ENCODE measurements at places on chromosomes 7 and 10.

DNA sequence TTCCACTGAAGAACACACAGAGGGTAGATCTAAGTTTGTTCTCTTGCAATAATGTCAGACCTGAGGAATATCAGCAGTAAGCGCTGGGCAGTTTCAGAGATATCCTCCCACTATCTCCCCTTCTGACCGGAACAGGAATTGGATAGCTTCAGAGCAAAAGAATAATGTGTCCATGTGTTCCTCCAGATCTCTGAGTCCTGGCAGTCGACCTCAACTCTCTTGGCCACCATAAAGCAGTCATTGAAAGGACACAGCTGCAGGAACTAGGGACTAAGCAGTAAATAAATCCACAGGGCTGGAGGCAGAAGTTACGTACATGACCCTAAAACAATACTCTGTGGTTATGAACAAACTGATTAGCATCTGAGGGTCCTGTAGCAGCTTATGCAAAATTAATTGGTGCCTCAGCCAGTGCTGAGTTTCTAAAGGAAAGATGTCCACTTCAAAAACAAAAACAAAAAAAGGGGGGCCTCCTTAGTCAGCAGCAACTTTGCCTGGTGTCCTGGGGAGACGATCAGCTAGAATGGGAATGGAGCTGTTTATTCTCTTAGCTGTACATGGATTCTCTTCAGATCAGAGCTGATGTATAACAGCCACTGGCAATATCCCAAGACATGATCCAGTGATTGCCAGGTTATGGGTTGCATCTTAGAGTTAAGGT, 6.4 kb upstream of the PRTFDC1 start:
- no peak for DNase-seq

GRCh38 chr10:97075961-97076525, 109.7 kb downstream of the SLIT1 start:
- peak; percentile 22 for DNase-seq

GRCh38 chr7:157125376-157126223, 13.1 kb upstream of the UBE3C start:
- DNase-seq = no peak

DNA sequence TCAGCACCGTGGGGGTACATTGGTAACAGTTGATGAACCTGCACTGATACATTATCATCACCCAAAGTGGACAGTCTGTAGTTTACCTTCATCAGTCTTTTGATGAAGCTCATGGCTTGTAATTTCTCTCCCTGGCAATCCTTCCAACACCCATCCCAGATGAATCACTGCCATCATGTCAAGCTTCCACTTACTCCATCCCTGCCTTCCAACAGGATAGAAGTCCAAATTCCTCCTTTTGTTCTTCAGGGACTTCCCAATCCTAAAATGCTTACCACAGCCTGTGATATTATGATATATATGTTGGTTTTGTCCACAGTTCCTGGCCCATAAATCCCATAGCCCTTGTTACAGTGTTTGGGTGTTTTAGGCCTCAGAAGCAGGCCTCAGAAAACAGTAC, 16.1 kb downstream of the SNX10 start:
- DNase-seq = no peak

GRCh38 chr7:94335586-94335985, 59.1 kb upstream of the COL1A2 start:
- no peak for DNase-seq

DNA sequence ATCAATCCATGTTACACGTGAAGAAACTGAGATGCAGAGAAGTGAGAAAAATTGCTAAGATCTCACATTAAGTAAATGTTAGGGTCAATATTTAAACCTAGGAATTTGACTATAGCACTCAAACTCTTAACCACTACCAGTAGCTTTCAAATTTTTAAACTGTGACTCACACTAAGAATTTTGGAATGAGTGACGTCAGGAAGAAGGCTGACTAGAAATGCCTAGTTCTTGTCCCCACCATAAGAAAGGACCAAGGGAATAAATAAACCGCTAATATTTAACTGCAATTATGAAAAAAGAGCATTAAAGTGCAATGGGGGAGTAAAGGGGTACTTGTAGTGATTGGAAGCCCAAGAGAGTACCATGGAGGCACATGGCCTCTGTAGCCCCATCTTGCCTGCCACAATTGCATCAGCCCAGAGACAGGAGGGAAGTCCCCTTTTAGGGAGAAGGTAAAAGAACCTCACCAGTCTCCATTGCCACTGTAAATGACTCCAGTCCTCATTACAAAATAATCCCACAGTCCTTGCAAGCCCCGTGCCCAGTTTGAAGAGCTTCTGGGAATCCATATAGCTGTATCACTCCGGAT, 3.5 kb upstream of the AKR1B1 start:
- no peak for DNase-seq

DNA sequence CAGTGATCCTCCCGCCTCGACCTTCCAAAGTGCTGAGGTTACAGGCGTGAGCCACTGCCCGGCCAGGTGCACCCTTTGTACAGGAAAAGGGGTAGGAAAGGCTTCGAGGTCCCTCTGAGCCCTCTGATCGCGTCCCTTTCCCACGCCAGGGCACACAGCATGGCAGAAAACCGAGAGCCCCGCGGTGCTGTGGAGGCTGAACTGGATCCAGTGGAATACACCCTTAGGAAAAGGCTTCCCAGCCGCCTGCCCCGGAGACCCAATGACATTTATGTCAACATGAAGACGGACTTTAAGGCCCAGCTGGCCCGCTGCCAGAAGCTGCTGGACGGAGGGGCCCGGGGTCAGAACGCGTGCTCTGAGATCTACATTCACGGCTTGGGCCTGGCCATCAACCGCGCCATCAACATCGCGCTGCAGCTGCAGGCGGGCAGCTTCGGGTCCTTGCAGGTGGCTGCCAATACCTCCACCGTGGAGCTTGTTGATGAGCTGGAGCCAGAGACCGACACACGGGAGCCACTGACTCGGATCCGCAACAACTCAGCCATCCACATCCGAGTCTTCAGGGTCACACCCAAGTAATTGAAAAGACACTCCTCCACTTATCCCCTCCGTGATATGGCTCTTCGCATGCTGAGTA, 871 bp downstream of the POP7 start:
- DNase-seq = no peak

GRCh38 chr10:63099734-63100133, 33.4 kb upstream of the NRBF2 start:
- DNase-seq = no peak

DNA sequence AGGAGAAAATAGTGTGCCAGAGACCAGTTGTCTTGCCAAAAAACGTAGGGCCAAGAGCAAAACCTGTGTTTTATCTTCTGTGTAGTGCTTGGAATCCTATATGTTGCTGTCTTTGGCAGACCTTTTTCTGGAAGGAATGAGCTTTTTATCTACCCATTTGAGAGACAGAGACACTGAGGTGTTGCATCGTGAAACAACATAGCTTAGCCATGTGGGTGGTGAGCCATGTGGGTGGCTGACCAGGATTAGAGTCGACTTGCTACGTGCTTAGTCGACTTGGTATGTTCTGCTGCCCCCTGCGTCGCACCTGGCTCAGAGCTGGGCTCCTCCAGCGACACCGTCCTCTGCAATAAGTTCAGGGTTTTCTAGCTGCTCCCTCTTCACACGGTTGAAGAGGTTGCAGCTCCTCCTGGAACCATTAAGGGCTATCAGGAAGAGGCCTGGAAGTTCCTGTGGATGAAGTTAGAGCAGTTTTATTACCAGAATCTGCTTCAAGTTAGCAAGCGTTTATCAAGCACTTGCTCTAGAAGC, 175.8 kb downstream of the SH2D4B start:
- no peak for DNase-seq

GRCh38 chr7:139947021-139947420, 115.7 kb downstream of the PARP12 start:
- no peak for DNase-seq

DNA sequence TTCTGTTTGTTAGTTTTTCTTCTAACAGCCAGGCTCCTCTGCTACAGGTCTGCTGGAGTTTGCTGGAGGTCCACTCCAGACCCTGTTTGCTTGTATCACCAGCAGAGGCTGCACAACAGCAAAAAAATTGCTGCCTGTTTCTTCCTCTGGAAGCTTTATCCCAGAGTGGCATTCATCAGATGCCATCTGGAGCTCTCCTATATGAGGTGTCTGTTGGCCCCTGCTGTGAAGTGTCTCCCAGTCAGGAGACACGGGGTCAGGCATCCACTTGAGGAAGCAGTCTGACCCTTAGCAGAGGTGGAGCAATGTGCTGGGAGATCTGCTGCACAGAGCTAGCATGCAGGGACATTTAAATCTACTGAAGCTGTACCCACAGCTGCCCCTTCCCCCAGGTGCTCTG, 26.7 kb upstream of the CROT start:
- DNase-seq = peak; percentile 47

- DNase-seq = no peak
Observed at GRCh38 chr7:142785841-142786250, 15.1 kb downstream of the PRSS2 start.

GRCh38 chr10:71607082-71607443, 112.5 kb downstream of the C10orf105 start:
- no peak for DNase-seq

Data from NCI-H345 (cell line).